ENCODE measurements at places on chromosomes 1 and 21.

- no peak for DNase-seq
Observed at GRCh38 chr1:9684801-9685200, 33.3 kb downstream of the PIK3CD start.

DNA sequence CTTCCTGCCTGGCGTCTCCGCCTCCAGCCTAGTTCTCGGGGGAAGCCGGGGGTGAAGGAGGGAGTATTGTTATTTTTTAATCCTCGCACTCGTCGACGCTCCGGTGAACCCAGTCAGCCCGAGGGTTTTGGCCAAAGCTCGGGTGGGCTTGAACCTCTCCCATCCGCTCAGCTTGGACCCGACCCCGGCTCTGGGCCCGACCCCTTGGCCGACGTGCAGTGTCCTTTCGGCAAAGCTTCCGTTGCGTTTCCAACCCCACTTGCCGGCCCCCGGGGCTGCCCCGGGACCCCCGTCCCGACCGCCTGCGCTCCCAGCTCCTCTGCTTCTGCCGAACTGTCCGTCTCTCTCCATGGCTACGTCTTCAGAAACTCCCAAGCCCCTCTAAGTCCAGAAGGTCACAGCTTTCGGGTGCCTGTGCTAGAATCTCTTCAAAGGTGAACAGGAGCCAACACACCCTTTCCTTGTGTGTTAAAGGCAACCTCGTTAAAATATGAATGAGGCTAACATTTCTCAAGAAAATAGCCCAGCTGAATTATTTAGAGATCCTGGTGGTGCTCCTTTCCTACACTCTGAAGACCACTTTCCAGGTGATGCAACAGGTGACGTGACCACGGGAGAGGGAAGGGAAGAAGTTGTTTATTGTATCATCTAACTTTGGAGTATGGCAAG lies 647 bp downstream of the DESI2 start:
- DNase-seq = no peak

DNA sequence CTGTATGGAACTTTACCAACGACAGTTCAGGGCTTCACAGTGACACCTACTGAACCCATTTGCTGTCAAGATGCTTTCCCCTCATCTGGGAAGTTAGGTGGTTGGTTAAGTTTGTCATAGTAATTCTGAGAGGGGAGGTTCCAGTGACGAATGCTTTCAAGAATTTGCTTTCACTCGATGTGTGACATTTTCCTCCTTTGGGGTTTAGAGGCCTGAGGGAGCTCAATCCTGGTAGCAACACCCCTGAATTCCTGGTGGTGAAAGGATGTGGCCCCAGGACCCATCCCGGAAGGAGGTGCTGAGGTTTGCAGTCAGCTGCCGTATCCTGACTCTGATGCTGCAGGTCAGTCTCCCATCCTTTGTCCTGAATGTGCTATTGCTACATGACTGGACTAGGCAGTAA lies 2.8 kb downstream of the PIGV start:
- no peak for DNase-seq

GRCh38 chr1:92043621-92044020 lies 13.8 kb downstream of the EPHX4 start:
- DNase-seq = no peak

DNA sequence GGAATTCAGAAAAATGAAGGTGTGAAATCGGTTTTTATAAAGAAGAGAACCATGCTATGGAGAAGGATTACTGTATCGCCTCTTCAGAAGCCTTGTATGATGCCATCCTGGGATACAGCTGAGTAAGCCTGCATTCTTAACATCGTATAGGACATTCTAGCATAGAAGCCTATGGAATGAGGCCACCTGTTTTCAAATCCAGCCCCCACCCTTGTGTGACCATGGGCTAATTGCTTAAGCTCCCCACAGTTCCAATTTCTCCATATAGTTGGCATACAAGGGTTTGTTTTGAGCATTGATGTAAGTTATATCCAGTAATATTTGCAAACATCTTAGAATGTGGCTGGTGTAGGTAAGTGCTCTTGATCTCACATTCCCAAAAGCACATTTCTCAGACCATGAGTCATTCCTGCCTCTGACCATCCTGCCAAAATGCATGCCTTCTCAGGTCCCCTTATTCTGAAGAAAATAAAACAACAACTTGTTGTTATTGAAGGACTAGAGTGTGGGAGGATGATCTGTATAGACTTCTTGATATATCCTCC lies 1.5 kb downstream of the OR14A2 start:
- no peak for DNase-seq

DNA sequence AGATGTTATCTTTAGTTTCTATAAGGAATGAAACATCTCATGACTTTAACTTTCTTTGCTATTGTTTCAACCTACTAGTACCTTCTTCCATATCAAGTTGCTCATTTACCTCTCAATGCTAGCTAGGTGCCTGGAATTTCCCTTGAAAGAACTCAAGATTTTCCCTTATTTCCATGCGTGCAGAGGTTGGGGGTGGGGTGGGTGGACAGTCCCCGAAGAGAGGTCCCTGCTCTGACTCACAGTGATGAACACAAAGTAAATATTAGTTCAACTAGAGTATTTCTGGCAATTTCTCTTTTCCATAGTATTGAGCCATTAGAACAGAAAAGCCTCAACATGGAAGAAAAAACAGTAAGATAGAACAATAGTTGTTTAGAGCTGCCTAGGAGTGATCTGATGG lies 239.0 kb upstream of the ZP4 start:
- no peak for DNase-seq

DNA sequence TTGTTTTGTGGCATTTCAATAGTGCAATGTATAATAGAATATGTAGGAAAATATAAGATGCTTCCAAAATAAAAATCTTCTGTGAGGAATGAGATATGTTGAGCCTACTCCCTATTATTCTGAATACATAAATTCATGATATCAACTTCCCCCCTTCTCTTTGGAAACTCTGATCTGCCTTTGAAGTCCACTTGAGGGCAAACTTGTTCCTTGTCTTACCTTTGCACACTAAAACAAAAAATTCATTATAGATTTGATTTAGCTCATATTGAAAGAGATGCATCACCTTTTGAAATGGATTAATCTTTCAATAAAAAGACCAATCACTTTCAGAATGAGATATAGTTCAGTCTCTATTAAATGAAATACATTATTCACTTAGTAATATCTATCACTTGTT lies 580.7 kb upstream of the ADGRL4 start:
- DNase-seq = no peak

GRCh38 chr1:25806418-25806817 lies 6.4 kb downstream of the SELENON start:
- no peak for DNase-seq

DNA sequence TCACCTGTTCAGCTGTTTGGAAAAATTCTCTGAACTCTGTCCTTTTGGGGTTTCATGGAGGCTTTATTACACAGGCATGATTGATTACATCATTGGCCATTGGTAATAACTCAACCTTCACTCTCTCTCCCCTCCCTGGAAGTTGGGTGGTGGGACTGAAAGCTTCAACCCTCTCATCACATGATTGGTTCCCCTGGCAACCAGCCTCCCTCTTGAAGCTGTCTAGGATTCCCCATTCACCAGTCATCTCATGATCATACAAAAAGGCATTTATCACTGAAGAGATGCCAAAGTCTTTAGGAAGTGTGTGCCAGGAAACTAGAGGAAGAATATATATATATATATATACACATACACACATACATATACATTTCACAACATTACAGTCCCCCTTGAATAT lies 228.5 kb downstream of the ZNF326 start:
- no peak for DNase-seq

DNA sequence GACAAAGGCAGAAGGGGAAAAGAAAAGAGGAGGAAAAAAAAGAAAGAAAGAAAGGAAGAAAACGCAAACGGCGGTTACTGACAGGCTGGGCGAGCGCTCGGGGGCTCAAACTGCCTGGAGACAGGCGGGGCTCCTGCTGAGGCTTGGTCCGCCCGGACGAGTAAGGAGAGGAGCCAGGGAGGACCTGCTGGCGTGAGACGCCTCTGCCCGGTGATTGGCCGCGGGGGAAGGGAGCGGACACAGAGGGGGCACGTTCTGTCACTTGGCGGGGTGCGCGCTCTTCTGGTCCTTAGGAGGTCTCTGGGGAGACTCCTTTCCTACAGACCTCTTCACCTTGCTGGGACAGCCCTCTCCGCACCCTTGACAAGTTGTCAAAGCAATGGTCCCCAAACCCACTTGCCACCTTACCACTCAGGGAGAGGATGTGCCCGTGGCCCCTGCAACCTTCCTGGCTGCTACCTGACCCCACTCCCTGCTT lies 791 bp upstream of the PIK3R3 start:
- DNase-seq = no peak

DNA sequence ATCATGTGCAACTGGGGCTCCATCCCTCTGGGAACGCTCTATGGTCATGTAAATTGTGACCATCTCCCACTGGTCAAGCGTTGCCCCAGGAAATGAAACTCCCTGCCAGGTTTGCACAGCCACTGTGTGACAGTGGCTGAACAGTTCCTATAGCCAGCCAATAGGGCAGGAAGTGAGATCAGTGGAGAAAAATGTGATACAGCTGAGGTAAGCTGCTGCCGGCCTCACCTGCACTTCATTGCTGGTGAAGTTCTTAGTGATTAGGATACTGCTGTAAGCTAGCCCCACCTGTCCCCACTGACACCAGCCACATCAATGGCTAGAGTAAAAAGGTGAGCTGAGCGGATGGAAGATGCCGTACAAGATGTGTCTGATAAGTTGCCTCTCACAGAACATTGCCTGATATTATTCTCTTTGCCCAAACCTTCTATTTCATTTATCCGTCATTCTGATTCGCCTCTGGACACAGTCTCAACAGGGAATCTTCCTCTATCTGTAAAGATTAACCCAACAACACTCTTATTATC lies 38.4 kb upstream of the CDC42BPA start:
- DNase-seq = no peak

DNA sequence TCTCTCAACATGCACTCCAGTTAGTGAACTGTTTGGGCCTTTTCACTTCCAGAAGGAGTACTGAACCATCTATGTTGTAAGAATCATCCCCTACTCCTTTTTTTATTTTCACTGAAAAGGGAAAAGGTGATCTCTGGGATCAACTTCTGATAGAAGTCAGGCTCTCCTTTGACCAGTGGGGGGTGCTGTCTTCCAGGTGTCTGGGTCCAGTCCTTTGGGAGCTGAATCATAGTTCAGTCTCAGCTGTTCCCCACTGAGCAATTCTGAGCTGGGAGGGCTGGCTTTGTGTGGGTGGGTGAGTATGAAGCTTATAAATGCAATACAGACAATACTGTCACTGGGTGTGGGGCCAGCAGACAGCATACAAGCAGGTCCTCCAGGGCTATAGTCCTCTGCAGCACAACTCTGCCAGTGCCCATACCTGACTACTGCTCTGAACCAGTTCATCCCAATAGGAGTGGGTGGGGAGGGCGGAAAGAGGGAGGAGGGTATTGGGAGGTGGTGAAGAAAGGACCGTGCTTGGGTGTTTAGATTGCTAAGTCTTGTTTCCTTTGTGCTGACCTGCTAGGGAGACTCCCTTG lies 12.5 kb upstream of the SARS1 start:
- no peak for DNase-seq

GRCh38 chr1:248783367-248783766 lies 27.8 kb upstream of the LYPD8 start:
- DNase-seq = no peak

- DNase-seq = no peak
Observed at GRCh38 chr1:73604211-73604610, 593.8 kb downstream of the LRRIQ3 start.

DNA sequence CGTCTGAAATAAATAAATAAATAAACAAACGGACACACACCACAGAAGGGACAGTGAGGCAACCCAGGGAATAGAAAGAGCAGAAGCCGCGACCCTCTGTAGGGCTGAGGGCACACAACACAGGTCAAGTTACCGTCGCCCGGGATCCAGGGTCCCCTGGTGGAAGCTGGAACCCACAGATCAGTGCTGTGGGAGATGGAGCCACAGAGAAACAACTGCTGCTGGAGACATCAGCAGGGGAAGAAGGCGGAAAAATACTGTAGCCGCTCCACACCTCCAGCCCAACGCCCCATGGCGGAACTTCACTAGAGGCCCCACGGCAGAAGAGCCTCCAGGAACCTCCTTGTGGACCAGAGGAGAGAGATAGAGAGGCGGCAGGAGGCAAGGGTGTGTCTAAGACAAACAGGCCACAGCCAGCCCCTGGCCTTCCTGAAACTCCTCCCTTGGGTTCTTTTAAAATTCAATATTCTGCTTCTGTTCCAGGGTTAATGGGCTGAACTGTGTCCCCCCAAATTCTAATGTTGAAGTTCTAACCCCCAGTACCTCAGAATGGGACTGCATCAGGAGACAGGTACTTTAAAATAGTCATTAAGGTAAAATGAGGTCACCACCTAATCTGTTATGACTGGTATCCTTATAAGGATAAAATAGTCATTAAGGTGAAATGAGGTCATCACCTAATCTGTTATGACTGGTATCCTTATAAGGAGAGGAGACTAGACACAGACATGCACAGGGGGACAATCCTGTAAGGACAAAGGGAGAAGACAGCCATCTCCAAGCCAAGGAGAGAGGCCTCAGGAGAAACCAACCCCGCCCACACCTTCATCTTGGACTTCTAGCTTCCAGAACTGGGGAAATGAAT lies 7.7 kb upstream of the HLCS start:
- no peak for DNase-seq

- no peak for DNase-seq
Observed at GRCh38 chr1:29973406-29973805, 737.1 kb downstream of the PTPRU start.

- DNase-seq = no peak
Observed at GRCh38 chr1:107670397-107671040, 294.5 kb downstream of the VAV3 start.

DNA sequence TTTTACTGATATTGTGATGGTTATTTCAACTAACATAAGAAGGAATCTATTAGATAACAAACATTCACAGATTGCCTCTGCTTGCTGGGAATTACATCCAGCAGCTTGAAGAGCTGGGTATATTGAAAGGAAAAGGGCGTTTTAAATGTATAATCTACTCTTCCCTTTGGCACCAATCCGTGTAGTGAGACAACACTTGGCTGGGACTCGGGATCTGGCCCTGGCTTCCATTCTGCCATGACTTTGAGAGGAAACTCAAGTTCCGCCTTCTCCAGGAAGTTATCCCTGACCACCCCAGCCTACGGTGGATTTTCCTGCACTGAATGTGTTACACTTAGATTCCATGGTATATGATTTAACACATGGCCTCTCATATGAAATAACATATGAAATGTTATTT lies 86.9 kb upstream of the UBE2U start:
- no peak for DNase-seq

DNA sequence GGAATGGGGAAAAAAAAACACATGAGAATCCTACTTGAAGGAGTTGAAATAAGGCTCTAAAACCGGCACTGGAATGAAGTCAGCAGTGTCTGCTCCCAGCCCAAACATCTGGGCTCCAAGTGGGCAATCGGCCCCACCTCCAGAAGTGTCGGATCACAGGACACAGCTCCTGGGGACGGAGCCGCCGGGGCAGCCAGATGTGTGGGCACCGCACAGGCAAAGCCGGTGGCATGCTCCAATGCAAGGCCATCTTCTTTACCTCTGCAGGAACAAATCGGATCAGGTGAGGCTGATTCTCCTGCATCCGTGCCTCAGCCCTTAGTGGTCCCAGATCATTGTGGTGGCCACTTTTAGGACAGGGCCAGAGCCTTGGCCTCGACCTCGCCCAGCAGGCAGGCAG lies 156.7 kb downstream of the PRDM16 start:
- no peak for DNase-seq

All from NCI-H1417 treated with DMSO at 0.1 percent for 48 hours (cell line).